ENCODE measurements at places on chromosomes 12 and 14. TPM values are rescaled to one million over a fixed set of nuclear protein-coding genes. Genes with fewer than 3 reads are reported as not detected.

Gene GDF3
- not detected for total RNA-seq

Gene SLC10A1
- not detected for total RNA-seq

Gene CACNA1C
- 0.98 TPM for total RNA-seq

Gene SMIM41
- not detected for total RNA-seq

Gene LUM
- total RNA-seq, result 102 TPM

Gene TMEM179
- not detected for total RNA-seq

Gene PROX2
- not detected for total RNA-seq

Gene SMOC1
- not detected for total RNA-seq

Gene DHH
- total RNA-seq, result not detected

Gene TSPAN19
- not detected for total RNA-seq

Gene HOTAIR
- total RNA-seq, result not detected

Gene TULP3
- 34.2 TPM for total RNA-seq

Gene POTEG
- total RNA-seq, result 0.29 TPM

Gene LRCOL1
- total RNA-seq, result not detected

Gene CPNE6
- not detected for total RNA-seq

Gene KRT85
- not detected for total RNA-seq
